Caco-2 (cell line): ENCODE measurements at places on chromosomes 2 and 18.

GRCh38 chr2:220785178-220785577, 786.9 kb downstream of the EPHA4 start:
- DNase-seq: no peak

GRCh38 chr2:221614274-221614673, 42.2 kb upstream of the EPHA4 start:
- no peak for DNase-seq

DNA sequence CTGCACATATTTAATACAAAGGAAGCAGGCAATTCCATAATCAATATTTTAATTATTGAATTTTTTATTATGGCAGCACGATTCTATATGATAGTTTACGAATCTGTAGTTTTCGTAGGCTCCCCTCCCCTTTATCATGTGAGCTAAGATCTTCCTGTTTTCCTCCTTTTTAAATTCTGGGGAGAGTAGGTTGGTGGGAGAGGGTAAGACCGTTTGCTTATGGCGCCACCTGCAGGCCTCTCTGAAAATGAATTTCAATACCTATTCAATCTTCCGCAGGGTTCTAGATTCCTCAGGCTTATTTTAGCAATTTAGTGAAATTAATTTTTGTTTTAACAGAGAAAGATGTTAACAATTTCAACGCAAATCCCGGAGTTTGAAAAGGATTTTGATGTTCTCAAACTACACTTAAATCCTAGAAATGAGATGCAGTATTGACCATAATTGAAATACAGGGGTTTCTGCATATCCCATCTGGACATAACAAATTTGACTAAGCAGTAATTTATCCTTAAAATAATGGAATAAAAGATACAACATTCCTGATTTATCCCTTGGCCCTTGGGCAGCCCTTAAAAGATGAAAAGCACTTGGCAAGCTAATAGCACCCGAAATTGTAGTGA, 12.8 kb upstream of the GBX2 start:
- no peak for DNase-seq

- DNase-seq: no peak
Measured at GRCh38 chr2:73141896-73142295, 29.1 kb upstream of the RAB11FIP5 start.

GRCh38 chr2:109497463-109497862, 116.3 kb downstream of the SEPTIN10 start:
- DNase-seq: no peak

GRCh38 chr2:12196495-12196894, 450.1 kb downstream of the LPIN1 start:
- no peak for DNase-seq
